ENCODE measurements at places on chromosomes 7 and 10.
A peak's percentile ranks its signal among the peaks of the same experiment; 100 is the strongest.

DNA sequence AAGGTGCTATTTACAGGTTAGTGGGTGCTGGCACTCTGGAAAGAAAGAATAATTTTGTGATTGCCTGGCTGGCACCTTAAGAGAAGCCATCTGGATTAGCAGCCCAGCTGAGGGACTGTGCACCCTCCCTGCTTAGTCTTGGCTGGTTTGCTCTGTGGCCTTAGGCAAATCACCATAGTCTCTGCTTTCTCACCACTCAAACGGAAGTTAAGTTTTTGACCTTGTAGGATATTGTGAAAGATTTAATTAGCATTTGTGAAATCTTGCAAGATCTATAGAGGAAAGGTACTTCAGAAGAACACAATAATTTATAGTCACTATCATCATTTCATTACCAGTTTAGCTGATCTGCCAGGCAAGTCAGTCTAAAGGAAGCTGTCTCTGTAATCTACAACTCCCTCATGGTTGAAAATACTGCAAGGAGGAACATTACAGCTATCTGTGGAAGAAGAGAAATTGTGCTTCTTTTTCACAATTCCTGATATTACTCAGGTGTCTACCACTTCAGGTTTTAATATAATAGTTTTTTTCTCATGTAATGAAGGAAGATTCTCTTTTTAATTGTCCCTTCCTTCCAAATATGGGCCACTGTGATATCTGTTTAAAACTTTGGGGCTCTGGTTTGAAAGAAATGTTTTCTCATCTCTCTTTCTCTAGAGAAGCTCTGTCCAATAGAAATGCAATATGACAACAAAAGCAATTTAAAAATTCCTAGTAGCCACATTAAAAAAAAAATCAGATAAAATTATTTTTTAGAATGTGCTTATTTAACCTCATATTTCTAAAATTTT, 219.6 kb downstream of the PTEN start:
- no peak for DNase-seq

- no peak for DNase-seq
Observed at GRCh38 chr10:128209862-128210214, 83.6 kb upstream of the MKI67 start.

- no peak for DNase-seq
Observed at GRCh38 chr10:8130973-8131911, 76.8 kb downstream of the GATA3 start.

DNA sequence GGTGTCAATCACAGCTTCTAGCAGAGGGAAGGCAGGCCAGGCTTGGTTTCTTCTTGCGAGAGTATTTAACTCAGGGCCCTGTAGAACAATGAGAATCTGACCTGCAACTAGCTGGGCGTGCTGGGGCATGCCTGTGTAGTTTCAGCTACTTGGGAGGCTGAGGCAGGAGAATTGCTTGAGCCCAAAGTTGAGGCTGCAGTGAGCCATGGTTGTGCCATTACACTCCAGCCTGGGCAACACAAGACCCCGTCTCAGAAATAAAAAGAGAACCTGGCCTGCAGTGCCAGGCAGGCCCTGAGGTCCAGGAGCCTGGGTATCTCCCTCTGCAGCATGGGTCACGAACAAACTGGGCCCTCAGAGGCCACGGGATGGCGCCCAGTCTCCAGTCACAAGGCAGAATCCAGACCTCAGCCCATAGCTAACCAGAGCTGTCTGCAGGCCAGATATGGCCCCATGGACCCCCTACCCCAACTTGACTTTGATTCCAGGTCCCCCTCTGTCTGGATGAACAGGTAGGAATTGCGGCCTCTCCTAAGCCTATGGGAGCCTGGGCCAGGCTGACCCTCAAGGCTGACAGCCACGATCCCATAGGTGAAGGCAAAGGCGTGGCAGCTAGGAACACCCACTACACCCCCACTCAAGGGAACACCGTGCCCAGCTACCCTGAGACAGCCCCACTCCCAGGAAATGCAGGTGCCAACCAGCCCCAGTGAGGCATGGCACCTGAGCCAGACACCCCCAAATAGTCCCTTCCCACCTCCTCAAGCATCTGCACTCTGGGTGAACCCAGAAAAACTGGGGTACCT, 102.7 kb upstream of the TNRC18 start:
- DNase-seq, result peak; percentile 33

All from activated B cell treated with CpG ODN at 0.5 μM for 24 hours (primary cell).